ENCODE measurements at places on chromosomes 16 and 17.

DNA sequence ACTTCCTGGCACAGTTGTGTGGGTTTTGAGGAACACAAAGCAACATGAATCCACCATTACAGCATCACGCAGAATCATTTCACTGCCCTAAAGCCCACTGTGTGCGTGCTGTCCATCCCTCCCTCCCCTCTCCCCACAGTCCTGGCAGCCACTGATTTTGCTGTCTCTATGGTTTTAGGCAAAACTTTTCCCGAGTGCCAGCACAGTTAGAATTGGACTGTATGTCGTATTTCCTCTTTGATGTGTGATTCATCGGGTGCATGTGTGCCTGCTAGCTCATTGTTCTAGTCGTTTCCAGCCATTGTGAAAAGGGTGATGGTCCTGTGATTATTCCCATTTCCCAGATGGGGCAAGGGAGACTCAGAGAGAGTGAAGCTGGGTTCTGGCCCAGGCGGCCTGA, 12.7 kb downstream of the KLHL36 start:
- no peak for DNase-seq

GRCh38 chr17:81964081-81964849, 3.3 kb upstream of the NOTUM start:
- DNase-seq = no peak

GRCh38 chr17:33322063-33322462, 29.0 kb upstream of the ASIC2 start:
- DNase-seq = no peak

GRCh38 chr17:1351971-1352370, 48.1 kb downstream of the YWHAE start:
- DNase-seq = no peak

DNA sequence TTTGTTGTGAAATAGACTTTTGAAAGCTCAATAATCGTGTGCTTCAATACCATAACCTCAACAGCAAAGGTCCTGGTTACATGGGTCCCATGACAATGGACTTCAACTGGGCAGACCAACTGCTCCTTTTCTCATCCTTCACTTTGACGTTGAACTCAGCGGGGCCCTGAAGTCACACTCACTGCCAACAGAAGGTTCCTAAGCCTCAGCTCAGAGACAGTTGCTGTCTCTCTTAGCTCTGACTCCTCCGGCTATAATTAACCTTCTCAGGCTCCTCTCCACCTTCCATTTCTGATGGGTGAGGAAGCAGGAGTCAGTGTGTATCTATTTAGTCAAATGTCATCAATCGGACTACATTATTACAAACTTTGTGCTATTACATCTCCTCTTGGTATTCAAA, 23.8 kb downstream of the MPP3 start:
- DNase-seq = no peak

- DNase-seq = no peak
Measured at GRCh38 chr17:73932216-73932749, 271.2 kb upstream of the RPL38 start.

GRCh38 chr17:9235346-9235745, 214.0 kb downstream of the NTN1 start:
- no peak for DNase-seq

- DNase-seq = no peak
Measured at GRCh38 chr16:86498155-86498670, 12.1 kb upstream of the FOXF1 start.

DNA sequence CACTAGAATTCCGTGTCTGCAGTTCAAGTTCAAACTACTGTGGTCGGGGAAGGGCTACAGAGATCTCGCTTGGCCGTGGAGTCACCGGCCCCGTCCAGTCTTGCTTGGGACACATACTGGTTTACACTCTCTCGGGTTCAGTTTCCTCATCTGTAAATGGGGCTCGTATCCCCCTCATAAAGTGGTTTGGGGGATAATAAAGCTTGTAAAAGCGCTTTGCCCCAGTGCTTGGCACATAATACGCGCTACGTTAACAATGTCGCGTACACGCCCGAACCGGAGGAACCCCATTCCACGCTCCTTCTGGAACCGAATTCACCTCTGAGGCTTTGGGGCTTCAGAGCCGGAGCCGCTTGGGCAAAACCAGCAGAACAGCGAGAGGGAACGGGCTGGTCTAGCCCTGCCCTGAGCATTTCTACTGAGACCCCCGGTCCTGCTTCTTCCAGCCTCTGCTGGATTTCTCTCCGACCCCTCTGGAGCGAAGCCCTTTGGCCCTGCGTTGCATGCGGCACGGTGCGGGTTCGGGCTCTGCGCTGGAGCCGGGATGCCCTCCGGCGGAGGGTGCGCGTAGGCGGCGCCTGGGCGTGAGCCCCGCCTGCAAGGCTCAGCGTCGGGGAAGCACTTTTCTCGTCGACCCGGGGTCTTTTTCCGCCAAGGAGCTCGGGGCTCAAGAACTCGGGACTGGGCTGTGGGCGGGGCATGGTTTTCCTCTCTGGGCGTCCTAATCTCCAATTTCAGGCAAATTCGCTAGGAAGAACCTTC, 26.1 kb upstream of the HOXB13 start:
- DNase-seq = no peak

DNA sequence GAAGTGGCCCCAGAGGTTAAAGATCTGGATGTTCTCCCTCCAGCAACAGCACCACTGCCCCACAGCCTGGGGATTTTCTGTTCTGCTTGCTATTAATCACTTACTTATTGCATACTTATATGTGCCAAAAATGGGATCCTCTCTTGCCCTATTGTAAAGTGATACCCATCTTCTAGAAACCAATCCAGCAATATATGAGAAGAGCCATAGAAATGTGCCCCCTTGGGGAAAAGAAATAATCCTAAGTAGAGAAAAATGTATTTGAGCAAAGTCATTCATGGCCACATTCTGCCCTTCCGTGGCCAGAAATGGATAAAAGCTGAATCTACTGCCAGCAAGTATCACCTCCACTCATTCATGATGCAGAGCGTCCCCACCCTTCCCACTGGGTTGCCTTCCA, 20.9 kb downstream of the SOST start:
- no peak for DNase-seq

DNA sequence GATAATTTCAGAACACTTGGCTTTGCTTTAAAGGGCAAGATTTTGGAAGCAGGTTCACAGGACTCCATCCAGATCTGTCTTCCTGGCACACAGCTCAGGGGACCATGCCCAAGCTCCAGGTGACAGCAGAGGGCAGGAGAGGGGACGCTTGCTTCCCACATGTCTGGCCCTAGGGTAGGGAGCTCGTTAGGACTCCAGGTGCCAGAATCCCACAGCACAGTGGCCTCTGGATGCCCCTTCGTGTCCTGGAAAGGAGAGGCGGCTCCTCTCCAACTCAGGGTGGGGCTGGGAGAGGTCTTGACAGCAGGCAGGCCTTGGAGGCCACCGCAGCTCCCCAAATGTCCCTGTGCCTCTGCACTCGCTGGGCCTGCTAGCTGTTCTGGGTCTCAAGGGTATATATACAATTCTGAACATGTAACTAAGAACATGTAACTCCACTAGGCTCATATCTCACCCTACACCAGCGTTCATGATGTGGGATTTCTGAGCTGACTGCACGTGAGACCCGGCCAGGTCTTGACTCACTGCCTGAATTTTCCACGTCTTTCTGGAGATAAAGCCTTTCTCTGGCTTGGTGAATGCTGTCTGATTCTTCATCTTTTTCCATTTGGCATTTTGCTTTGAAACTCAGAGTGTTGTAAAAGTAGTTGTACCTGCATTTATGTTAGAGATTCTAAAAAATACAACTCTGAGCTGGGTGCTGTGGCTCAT, 52.8 kb downstream of the MARCHF10 start:
- DNase-seq = peak; percentile 75

GRCh38 chr16:18953547-18953946, 27.3 kb upstream of the SMG1 start:
- no peak for DNase-seq

DNA sequence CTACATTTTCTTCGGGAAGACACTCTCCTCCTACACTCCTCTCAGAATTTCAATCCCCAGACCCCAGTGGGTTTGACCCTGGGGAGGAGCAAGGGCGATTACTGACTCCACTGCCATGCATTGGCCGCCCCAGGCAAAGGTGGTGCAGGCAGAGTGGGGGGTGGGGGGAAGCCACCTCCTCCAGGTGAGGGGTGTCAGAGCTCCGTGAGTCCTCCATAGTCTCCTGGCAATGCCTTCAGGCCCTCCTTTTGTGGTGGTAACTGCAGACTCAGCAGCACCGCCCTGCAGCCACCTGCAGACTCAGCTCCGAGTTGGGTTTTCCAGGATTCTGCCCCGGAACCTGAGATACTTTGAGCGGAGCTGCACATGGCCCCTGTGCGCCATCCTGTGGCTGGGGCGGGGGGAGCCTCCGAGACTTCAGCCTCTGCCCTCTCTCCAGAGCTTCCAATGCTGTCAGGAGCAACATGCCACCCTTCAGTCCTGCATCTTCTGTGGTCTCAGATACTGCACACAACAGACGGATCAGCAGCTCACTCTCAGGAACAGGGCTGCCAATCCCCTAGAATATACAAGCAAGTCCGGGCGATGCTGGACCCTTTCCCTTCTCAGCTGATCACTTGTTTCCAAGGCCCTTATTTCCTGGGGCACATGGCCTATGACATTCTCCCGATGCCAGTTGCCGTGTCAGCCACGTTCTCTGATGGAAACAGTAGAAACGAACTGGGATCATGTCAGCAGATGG, 2.4 kb upstream of the SLC47A2 start:
- DNase-seq = no peak

DNA sequence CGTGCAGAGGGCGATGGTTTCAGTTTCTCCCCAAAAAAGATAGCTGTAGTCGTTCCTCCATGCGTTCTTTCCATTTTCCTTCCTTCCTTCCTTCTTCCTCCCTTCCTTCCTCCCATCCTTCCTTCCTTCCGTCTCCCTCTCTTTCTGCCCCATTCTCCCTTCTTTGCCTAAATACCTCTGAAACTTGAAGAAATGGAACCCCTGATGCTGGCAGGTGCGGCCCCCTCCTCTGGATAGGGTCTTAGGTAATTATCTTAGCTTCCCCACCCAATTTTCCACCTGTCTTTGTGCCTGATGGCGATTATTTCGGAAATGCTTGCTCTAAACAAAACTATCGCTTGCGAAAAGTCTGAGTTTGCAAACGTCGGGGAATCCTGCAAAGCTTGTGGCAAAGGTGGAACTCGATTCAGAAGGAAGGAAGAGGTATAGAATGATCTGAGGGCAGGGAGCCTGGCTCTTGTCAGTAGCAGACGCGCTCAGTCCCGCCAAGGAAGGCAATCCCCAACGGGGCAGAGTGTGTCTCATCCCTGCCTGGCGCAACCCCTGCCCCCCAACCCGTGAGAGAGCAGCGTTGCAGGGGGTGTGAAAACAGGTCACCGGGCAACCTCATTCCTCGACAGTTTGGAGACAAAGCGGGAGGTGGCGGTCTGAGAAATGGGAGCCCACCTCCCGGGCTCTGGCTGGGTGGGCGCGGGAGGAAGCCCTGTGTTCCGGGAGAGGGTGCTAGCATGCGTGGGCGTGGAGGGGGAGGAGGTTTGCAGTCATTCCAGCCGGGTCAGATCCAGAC, 2.9 kb upstream of the CBX8 start:
- DNase-seq = no peak

- DNase-seq = no peak
Measured at GRCh38 chr16:88340755-88341150, 42.0 kb upstream of the ZNF469 start.

DNA sequence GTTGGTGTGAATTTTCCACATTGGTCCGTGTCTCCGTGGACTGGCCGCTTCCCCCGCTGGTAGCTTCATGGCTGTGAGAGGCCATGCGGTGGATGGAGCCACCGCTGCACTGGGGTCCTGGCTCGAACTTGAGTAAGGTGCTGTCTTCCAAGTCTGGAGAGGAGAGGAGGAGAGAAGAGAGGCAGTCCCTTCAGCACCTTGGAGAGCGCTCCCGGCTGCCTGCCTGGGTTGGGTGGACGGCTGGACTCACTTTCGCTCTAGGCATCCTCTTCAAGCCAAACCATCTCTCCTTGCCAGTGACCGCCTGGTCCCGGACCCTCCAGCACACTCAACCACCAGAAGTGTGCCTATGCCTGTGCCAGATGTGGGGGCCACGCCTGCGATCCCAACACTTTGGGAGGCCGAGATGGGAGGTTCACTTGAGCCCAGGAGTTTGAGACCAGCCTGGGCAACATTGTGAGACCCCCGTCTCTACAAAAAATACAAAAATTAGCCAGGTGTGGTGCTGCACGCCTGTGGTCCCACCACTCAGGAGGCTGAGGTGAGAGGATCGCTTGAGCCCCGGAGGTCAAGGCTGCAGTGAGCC, 6.2 kb downstream of the JPH3 start:
- peak; percentile 46 for DNase-seq

DNA sequence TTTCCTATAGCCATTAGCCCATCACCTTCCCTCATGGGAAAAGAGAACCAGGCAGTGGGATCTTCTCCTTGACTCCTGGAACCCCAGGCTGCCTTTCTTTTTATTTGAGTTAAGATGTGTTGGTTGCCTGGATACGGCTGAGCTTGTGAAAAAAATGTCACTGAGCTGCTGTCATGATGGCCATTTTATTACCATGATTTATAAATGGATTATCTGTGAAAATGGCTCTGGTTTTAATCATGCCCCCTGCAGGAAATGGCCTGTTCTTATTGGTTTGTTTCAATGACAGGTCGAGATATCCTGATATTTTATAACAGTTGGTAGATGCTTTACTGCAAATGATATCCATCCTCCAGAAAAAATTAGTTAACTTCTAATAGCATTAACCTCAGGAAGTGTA, 640.4 kb downstream of the CDH11 start:
- no peak for DNase-seq

GRCh38 chr17:39600288-39600996, 7.3 kb downstream of the NEUROD2 start:
- DNase-seq = no peak

- peak; percentile 18 for DNase-seq
Measured at GRCh38 chr17:64183815-64184214, 53.9 kb upstream of the ERN1 start.

DNA sequence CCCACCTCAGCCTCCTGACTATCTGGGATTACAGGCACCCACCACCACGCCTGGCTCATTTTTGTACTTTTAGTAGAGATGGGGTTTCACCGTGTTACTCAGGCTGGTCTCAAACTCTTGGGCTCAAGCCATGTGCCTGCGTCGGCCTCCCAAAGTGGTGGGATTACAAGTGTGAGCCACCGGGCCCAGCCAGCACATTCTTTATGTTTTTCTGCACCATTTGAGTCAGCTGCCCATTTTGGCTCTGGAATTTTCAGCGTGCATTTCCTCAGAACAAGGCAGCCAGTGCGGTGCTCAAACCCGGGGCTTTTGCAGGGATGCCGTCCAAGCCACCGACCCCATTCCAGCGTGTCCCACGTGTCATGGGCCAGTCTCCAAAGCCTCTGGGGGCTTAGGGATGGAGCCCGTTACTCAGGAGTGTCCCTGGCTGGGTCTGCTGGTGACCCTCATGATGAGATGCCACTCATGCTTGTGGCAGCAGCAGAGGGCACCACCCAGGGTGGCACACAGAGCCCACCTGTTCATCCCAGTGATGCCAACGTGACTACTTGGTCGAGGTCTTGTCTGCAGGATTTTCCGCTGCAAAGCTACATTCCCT, 3.7 kb upstream of the RAB40C start:
- DNase-seq = peak; percentile 29

DNA sequence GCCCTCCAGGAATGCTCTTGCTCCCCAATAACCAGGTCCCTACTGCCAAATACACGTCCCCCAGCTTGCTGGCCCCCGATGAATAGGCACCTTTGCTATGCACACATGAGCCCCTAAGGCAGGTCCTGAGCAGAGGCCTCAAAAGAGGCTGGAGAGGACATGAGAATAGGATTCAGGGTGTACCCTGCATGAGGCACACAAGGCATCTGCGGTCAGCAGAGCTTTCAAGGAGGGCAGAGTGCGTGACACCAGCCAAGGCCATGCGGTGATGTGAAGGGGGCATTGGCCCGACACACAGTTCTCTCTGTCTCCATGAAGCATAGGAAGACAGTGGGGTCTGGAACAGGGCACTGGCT, 6.9 kb downstream of the SEZ6L2 start:
- DNase-seq = no peak
